ENCODE measurements at places on chromosomes 5 and 9.

DNA sequence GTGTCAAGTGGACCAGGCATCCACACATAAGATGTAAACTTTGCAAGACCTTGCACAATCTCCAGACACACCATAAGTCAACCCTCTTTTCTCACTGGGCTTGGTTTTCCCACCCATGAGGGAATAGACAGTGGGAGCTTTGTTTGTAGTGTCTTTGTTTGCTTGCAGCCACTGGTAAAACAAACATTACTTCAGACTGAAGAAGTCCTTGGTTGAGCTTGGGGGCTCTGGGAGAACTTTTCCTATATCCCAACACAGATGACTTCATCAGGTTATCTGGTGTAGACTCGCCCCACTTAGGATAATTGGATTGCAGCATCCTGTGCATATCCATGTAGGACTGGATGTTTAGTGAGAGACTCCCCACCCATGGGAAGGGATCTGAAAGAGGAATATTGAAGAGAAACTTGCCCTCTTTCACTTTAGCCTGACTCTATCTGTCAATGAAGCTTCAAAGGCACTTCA, 11.5 kb upstream of the ADGRV1 start:
- DNase-seq: peak; percentile 24

DNA sequence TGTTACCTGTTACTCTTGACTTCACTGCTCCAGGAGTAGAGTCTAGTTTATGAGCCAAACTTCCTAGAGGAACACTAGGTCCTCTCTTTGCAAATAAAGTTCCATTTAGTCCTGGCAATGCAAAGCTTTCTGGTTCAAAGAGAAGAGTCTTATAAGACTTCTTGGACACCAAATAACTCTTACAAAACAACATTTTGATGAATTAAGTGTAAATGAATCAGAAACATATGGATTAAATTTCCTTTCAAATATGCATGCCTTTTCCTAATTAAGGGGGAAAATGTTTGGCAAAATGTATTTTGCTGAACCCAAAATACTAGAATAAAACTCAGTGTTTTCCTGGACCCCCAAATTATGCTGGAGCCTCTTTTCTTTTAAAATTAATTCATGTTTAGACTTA, 388.0 kb downstream of the FGF10 start:
- DNase-seq: no peak

- DNase-seq: no peak
These were observed 168.5 kb downstream of the DOCK2 start for GRCh38 chr5:169805527-169805934.

GRCh38 chr9:33162721-33163311, 4.3 kb downstream of the B4GALT1 start:
- DNase-seq: no peak

GRCh38 chr5:1901061-1901460, 18.3 kb upstream of the IRX4 start:
- DNase-seq: no peak

DNA sequence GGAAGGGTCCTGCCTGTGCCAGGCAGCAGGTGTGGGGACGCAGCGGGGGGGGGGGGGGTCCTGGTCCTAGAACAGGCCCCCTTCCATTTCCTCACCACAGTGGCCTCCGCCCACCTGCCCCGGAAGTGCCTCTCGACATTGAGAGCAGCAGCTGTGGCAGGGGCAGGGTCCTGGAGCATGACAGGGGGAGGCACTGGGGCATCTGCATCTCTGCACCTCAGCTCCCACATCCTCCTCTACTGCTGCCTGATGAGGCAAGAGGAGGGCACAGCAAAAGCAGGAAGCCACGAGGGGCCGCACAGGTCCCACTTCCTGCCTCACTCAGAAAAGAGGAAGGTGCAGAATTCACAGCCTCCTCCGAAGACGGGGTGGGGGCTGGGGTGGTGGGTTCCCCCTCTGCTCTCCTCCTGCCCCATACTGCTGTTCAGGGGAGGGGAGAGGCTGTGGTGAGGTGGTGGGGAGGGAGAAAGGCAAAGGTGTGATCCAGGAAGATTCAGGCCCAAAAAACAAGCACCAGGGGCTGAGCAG, 14.8 kb downstream of the AKNA start:
- no peak for DNase-seq

DNA sequence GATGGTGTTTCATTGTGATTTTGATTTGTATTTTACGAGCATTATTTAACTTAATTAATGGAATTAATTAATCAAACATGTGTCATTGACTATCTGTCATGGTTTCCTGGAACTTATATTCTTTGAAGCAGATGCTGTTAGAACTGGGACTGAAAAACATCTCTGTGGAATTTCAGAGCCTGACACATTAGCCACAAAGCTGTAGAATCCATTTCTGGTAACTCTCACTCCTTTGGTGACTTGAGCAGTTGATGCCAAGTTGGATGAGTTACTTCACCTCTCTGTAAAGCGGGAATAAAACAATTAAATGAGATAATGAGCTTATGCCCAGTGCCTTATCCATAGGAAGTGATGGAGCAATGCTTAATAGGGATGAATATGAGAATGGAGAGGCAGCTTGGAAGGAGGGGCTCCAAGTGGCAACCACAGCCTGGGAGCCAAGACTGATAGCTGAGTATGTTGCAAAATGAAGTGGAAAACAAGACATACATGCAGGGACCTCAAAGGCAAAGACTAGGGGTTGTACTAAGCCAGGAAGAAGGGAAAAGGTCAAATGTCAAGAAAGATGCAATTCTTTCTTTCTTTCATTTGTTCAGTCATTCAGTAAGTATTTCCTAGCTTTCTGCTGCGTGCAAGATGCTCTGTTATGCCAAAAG, 23.1 kb upstream of the ADRA1B start:
- no peak for DNase-seq

GRCh38 chr9:70257991-70258691, 637 bp upstream of the SMC5 start:
- peak; percentile 32 for DNase-seq

GRCh38 chr9:4902135-4902475, 83.0 kb upstream of the JAK2 start:
- DNase-seq: no peak

- no peak for DNase-seq
These were observed 105.2 kb downstream of the LIFR start for GRCh38 chr5:38451074-38451725.

DNA sequence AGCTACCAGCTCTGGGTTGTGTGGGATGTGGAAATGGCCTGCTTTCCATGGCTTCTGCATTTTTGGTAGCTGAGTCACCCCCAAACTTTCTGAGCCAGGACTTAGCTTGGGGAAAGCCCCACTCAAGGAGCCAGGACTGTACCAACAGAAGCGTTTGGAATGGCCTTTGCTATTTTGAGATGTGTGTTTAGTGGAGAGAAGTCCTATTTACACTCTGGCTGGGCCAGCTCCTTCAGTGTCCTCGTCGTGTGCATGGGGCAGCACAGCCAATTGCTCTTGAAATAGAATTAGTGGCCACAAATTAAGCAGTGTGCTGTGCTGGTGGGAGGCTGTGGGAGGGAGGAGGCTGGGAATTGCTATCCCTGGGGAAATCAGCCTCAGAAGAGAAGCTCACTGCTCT, 51.6 kb downstream of the ENTREP1 start:
- DNase-seq: no peak

GRCh38 chr5:159605585-159605984, 275.3 kb upstream of the IL12B start:
- DNase-seq: no peak

DNA sequence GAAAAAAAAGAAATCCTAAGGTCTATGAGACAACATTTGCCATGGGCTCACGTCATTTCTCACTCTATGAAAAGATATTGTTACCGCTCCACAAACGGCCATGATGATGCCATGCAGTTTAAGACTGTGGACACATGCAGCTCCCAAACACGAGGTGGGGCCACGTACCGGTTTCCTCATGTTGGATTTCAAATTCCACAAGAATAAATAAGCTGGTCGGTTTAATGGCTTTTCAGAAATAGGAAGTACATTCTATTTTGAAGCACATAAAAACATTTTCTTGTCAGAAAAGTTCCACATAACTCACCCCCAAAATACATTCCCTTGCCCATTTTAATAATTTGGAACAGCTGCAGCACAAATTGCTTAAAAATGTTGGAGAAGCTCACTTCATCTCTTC, 130.6 kb downstream of the MYO10 start:
- DNase-seq: no peak

GRCh38 chr5:127875235-127876021, 172.2 kb downstream of the CCDC192 start:
- DNase-seq: peak; percentile 78

DNA sequence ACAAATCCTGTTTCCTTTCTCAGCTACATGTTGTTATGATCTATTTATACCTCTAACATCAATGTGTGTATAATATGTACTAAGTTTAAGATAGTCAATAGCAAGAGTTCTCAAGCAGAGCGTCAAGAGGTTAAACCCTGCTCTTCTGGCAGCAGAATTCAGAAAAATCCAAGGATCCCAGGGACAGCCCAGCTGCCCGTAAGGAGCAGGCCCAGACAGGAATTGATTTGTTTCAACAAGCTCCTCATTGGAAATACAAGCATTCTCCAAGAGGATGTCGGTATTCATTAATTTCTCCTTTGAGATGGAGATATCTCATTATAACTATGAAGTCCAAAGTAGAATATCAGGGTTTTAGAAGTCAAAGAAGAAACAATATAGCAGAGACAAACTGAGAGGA, 14.9 kb downstream of the EFNA5 start:
- no peak for DNase-seq

GRCh38 chr9:8857068-8857925, 1057.7 kb upstream of the DMAC1 start:
- no peak for DNase-seq

GRCh38 chr9:19232823-19233194, 2.3 kb downstream of the DENND4C start:
- no peak for DNase-seq

DNA sequence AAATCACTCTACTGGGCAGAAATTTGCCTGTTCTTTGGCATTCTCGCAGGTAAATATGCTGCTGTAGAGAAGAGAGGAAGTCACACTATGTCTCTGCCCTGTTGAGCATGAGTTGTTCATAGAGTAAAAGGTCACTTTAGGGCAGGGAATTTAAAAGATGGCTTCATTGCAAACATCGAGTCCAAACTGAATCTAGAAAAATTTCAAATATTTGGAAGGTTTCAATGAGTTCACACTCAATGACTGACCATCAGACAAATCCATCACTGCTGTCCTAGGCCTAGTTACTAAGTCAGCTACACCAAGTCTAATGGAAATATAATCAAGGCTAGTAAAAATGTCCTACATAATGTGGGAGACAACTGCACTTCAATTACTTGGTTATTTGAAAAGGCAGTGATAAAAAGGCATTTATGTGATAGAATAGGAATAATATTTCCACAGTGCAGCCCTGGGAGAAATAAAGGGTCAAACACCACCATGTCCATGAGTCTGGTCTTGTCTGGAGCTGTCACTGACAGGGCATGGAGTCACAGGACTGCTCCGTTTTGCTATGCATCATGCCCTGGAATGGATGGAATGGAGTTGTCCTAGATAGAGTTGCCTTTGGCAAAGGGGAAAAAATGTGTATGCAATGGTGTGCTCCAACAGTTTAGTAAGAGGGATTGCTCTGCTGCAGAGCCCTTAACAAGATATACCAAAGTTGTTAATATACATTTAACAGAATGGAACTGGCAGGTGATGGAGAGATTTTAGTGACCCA, 218.5 kb upstream of the DAPK1 start:
- no peak for DNase-seq

DNA sequence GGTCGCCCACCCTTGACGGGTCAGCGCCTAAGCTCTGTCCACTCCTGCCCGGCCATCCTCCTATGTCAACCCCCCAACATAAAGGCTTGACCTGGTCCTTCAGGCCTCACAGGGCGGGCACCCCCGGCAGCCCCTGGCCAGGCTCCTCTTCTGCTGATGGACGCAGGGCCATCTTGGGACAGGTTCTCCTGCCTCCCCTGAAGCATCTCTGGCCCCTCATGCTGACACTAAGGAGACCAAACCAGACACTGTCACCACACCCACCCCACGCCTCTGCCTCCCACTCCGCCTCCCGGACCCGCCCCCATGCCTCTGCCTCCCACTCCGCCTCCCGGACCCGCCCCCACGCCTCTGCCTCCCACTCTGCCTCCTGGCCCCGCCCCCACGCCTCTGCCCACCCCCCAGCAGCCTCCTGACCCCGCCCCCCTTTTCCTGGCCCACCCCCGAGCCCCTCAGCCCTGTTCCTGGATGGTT, 6.8 kb downstream of the OBP2A start:
- DNase-seq: no peak

- no peak for DNase-seq
These were observed 73.1 kb upstream of the SAP30L start for GRCh38 chr5:154372661-154373060.

GRCh38 chr9:71895117-71895516, 15.9 kb downstream of the ABHD17B start:
- no peak for DNase-seq

- DNase-seq: no peak
These were observed 111.7 kb downstream of the KCNN2 start for GRCh38 chr5:114473541-114473940.
